WTC11 (cell line): ENCODE measurements at places on chromosomes 4 and X.

GRCh38 chrX:10750581-10750980 lies 130.2 kb upstream of the MID1 start:
- DNase-seq = no peak

GRCh38 chr4:73341454-73341853 lies 62.6 kb upstream of the ALB start:
- DNase-seq = peak; percentile 50

DNA sequence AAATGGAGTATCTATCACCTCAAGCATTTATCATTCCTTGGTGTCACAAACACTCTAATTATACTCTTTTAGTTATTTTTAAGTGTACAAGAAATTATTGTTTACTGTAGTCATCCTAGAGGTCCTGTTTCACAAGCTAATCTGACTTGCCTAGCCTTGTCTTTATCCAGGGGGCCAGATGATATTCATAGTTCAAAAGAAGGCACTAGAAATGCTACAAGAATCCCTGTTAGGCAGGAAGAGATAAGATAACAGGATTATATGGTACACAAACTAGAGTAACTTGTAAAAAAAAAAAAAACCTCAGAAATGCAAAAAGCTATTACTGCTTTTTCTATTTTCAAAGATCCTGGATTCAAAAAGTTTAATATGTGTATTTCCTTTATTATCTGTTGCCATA lies 95.8 kb downstream of the MBNL3 start:
- no peak for DNase-seq

DNA sequence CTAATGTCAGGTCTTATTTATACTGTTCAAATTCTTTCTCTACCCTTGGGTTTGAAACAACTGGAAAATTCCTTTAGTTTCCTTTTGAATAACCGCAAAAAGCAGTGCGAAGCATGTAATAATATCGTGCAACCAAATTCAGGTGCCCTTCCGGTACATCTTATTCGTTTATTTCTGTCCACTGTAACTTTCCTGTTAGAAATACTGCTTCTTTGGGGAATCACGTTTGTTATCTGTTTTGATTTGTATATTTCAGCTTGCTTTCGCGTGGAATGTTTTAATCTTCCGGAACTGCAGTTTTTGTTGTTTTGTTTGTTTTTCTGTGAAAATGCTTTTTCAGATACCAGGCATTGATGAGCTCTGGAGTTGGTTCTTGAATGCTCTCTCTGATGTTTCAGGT lies 85.7 kb upstream of the HPRT1 start:
- no peak for DNase-seq

DNA sequence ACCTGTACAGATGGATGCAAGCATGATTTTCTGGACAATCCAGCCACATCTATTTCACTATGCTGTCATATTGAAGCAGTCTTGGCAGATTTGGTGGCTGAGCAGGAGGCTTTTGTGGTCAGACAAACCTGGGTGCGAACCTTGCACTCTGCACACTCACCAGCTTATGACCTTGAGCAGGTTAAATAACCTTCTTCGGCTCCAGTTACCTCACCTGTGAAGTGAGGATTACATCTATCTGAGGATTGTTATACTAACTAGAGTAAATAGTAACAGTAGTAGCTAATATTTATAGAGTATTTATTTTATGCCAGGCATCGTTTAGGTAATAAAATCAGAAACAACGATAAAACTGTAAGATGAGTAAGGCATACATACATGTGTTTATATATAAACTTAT lies 150.0 kb downstream of the PPP3CA start:
- no peak for DNase-seq

DNA sequence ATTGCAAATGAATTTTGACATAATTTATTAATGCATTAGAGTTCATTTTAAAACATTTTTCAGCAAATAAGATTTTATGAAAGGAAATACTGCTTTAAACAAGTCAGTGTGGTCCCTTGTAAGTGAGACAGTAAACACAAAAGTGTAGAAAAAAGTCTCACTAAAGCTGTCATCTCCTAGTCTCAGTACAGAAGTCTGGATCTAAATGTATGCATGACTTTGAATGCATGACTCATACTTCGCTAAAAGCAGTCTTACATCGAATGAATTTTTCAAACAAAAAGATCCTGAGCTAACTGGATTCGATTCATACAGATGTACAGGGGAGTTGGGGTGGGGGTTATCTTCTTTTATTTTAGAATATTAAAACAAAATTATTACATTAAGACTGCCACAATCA lies 207.4 kb upstream of the VCX start:
- DNase-seq = no peak

GRCh38 chrX:17617806-17618205 lies 119.5 kb upstream of the SCML1 start:
- DNase-seq = no peak

DNA sequence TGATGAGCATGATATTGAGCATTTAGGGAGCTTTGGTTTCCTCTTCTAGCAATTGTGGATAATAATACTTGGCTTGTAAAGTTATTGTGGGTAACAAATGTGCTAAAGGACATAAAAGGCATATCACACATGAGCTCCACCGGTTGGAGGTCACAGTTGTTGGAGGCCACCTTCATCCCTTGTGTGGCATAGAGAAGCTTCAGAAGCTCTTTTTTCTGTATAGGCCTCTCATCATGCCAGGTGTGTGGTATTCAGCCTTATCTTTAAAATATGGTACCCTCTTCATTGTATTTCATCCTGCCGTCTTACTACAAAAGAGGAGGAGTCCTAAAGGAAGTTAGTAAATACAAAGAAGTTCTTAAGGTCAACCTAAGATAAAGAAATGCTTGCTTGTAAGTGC lies 66.4 kb downstream of the HMGB2 start:
- DNase-seq = no peak

GRCh38 chrX:110584083-110584482 lies 211.5 kb downstream of the CHRDL1 start:
- no peak for DNase-seq

- DNase-seq = no peak
Measured at GRCh38 chr4:11904117-11904535, 475.4 kb upstream of the HS3ST1 start.

GRCh38 chr4:20544645-20545044 lies 155.6 kb upstream of the PACRGL start:
- DNase-seq = no peak

DNA sequence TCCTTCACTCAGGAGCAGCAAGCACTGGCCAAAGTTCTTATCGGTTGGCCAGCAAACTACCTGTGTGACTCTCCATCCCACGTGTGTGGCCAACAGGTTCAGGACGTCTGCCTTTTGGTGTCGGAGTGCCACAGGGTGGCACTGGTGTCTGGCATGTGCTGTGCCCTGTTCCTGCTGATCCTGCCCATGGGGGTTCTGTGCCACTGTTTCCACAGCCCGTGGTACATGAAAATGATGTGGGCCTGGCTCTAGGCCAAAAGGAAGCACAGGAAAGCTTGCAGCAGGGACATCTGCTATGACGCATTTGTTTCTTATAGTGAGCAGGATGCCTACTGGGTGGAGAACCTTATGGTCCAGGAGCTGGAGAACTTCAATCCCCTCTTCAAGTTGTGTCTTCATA lies 4.6 kb upstream of the TLR2 start:
- DNase-seq = no peak

- no peak for DNase-seq
Measured at GRCh38 chr4:176492646-176493302, 173.0 kb downstream of the SPCS3 start.

DNA sequence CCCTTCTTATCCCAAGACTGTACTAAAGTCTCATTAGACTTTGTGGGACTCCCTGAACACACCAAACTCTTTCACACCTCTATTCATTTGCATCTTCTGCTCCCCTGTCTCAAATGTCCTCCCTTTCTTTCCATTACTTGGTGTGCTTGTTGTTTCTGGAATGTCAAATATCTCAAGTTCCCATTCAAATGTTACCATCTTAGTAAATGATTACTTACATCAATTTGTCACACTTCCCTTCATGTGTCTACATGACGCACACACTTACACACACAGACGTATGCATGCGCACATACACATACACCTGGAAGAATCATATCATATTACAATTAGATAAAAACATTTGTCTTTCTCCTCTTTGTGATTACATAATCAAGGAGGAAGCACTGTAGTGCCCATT lies 210.8 kb upstream of the TEX13C start:
- DNase-seq = no peak

- DNase-seq = no peak
Measured at GRCh38 chrX:68838571-68838910, 9.7 kb downstream of the EFNB1 start.

DNA sequence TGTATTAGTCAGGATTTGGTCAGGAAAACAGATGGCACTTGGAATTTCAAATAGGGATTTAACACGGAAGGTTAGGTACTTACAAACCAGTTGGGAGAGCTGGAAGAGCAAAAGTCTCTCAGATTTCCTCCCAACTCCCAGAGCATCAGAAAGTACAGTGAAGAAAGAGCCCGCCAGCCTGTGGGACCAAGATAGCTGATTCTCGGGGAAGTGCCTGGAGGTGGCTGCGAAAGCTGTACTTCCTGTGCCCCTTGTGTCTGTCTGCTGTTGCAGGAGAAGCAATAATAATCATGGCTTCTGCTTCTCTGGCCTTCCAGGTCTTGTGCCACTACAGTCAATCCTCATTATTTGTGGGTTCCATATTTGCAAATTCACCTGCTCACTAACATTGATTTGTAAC lies 221.0 kb upstream of the BCOR start:
- no peak for DNase-seq

- DNase-seq = no peak
Measured at GRCh38 chrX:124530803-124531202, 184.4 kb downstream of the SH2D1A start.

- DNase-seq = no peak
Measured at GRCh38 chr4:118950224-118950623, 61.6 kb downstream of the SYNPO2 start.

DNA sequence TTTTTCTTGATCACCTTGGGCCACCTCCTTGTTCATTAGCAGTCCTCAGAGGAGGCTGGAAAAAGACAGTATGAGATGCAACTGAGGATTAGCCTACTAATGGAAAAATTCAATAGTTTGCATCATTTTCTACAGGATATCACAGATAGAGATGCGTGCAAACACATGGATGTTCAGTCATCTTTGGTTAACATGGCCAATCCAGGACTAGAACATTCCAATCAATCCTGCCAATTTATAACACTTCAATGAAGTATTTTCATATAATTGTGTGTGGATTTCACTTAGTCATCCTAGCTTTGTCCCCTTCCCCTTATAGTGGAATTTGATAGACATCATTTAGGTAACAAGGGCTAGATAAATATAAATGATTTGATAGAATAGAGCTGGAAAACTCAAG lies 42.7 kb downstream of the MAML3 start:
- no peak for DNase-seq

DNA sequence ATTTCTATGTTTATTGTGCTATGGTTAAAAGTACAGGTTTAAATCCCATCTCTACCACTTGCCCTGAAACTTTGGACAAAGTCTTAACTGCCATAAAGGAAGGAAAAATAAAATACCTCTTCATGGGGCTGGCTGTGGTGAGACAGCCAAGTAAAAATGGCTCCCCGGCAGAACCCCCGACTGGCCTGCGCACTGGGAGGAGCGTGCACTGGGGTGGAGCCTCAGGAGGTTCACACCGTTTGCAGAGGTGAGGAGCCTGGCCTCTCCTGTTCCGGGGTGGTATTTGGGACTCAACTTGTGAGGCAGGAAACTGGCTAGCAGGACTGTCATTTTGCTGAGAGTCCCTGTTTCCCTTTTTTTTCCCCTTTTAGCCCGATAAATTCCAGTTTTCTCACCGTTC lies 47.8 kb downstream of the CORIN start:
- no peak for DNase-seq

DNA sequence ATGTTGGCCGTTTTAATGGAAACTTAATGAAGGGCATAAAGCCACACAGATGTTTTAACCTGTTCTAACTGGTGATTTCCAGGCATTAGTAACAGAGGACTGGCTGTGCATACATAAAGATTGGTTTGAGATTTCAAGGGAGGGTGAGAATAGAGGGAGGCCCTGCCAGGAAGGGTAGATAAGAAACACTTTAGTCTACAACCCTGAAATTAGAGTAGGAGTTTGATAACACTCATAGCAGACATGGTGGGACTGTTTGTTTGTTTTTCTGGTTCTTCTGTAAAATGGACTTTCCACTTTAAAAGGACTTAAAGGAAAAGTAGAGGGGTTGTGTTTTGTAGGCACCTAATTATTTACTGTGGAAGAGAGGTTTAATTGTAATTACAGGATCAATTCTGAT lies 16.2 kb downstream of the SLC4A4 start:
- DNase-seq = no peak

- DNase-seq = no peak
Measured at GRCh38 chr4:151804821-151805220, 44.0 kb upstream of the GATB start.

- DNase-seq = no peak
Measured at GRCh38 chrX:17597327-17597726, 140.0 kb upstream of the SCML1 start.

DNA sequence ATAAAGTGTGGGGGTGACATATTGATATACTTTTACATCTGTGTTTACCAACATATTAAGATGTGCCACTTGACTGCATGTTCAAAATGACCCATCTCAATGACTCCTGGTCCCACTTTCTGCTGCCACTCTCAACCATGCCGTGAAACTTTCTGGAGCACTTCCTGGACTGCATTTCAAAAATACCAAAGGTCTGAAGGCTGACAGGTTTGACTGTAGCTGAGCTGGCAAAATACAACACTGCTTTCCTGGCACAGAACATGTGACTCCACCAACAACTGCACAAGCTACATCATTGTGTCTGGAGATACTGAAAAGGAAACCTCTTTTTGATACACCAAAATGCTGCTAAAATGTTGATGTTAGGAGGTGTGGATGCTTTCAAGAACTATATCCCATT lies 184.8 kb downstream of the UNC5C start:
- DNase-seq = no peak

DNA sequence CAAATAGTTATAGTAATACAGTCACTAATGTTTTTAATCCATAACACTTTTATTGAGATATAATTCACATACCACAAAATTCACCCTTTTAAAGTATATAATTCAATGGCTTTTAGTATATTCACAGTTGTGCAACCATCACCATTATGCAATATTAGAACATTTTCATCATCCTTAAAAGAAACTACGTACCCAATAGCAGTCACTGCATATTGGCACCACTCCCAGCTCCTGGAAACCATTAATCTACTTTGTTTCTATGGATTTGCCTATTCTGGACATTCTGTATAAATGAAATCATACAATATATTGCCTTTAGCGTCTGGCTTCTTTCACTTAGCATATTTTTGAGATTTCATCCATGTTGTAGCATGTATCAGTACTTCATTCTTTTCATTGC lies 99.3 kb downstream of the AMMECR1 start:
- no peak for DNase-seq

GRCh38 chr4:180281724-180282123 lies 1961.5 kb upstream of the TENM3 start:
- no peak for DNase-seq

DNA sequence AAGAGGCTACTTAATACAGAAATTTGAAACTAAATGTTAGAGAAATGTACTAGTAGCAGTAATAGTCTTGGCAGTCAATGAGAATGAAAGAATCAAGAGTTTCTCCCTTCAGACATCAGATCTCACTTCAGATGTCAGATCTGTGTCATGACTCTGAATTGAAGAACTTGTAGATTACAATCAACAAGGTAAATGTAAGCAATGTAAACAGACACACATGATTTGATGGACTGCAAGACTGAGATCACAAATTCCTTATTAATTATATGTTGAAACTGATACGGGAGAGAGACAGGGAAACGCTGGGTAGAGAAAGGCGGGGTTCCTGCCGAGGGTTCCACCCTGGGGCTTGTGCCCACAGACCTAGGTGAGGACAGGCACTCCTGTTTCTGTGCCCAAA lies 65.5 kb upstream of the HHIP start:
- DNase-seq = no peak
